ENCODE measurements at places on chromosomes 6 and 20.

- DNase-seq, result no peak
Observed at GRCh38 chr6:166615059-166615770, 11.8 kb downstream of the RPS6KA2 start.

DNA sequence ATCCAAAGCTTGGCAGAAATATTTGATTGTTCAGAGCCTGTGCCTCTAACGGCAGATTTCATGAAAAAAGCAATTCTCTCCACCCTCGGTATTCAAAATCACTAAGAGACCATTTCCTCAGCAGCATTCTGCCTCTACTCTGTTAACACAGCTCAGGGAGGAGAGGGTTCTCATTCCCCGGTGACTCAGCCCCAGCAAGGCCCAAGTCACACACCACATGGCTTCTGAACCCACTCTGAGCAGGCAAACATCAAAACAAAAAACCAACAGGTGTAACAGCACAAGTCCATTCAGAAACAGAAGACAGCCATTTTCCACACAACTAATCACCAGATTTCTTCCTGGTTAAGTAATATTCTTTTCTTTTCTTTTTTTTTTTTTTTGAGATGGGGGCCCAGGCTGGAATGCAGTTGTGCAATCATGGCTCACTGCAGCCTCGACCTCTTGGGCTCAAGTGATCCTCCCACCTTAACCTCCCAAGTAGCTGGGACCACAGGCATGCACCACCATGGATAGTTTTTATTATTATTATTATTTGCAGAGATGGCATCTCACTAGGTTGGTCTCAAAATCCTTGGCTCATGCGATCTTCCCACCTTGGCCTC, 55.4 kb downstream of the GFOD1 start:
- no peak for DNase-seq

GRCh38 chr6:125140808-125141207, 12.8 kb upstream of the TPD52L1 start:
- DNase-seq, result no peak

DNA sequence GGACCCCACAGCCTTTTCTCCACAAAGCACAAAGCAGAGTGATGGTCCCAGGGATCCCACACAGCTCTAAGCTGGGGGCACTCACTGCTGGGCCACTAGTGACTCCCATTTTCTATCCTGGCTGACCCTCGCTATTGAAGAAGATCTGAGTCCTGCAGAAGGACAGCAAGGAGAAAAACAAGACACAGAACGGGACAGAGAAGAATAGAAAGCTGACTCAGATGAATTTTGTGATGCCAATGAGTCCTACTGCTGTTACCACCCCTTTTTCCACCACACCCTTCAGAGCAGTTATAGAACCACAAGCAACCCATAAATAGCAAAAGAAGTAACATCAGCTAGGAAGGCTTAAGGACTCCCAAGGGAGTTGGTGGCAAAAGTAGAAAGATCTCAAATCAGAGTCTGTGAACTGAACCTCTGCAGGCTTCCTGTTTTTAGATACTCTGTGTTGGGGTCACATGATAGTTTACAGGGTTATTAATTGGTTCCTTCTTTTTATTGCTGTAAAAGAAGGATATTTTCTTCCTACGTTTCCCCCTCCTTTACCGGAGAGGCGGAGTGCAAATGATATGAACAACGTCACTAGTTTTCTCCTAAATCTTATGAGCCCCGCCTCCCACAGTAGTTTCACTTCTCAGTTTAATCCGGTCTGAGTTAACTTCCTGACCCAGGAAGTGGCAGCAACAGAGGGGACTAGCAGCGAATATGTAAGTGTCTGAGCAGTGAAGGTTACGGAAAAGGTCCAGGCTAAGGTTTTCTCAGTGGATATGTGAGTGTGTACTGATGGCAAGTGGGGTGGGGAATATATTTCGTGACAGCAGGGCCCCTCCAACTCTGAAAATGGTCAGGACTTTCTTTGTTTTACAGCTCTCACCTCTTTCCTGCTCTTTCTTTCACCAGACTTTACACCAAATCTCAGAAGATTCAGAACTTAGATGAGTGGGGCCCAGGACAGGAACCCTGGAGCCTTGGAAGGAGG, at the start of gene TRIM38:
TSS of gene TRIM38 (plus strand) at position 654 of the 979 bp plus-strand sequence. CDS start 3,721 bp downstream, outside the sequence.
- DNase-seq, result peak; percentile 29
